ENCODE measurements at places on chromosomes 6 and 20. TPM values are rescaled to one million over a fixed set of nuclear protein-coding genes. Genes with fewer than 3 reads are reported as not detected.

DNA sequence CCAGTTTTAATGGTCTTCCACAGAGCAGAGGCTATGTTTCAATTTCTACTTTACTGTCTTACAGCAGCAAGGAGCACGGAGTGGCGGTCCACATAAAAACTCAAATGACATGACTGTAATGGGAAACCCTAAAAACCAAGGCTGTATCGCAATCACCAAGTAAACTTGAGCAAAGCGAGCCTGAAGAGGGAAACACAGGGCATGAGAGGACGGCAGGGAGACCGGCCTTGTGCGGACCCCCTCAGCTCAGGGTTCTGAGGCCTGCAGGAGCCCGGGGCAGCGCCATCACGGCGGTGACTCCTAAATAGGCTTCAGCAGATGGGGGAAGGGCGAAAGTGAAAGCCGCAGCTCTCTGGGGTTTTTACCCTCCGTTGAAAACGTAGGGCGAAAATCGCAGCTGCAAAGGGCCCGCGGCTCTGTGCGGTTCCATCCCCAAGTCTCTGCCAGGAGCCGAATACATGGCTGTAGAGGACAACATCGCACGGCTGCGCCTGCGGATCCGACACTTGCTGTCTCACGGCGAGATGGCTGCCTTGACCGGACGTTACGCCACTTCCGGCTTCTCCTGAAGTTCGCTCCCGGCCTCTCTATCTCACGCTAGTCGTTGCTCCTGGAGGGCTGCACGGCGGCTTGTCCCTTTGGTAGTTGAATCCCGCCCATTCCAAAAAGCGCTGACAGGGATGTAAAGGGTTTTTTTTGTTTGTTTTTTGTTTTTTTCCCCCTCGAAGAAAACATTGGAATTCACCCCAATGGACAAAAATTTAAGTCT is at the start of gene PSMB1:
Gene PSMB1, minus strand, starts transcription at position 543 of the 769 bp plus-strand sequence. Its CDS starts 65 bp downstream, at position 478.
- H3K27ac ChIP-seq, result peak within 1 kb of the TSS; percentile 94
- H3K27me3 ChIP-seq, result no peaks in the 10 kb centered on the region
- peaks cover 36% of the 10 kb centered on the region for H3K36me3 ChIP-seq
- H3K4me3 ChIP-seq, result peak within 1 kb of the TSS; percentile 98
- peaks cover 79% of the 10 kb centered on the region for H3K4me1 ChIP-seq

- DNase-seq, result no peak
- no peak overlapping the region for H3K27ac ChIP-seq
- peaks cover 8% of the 10 kb centered on the region for H3K36me3 ChIP-seq
- H3K4me1 ChIP-seq, result no peaks in the 10 kb centered on the region
Measured at GRCh38 chr6:147390909-147391536, 117.5 kb upstream of the SAMD5 start.

DNA sequence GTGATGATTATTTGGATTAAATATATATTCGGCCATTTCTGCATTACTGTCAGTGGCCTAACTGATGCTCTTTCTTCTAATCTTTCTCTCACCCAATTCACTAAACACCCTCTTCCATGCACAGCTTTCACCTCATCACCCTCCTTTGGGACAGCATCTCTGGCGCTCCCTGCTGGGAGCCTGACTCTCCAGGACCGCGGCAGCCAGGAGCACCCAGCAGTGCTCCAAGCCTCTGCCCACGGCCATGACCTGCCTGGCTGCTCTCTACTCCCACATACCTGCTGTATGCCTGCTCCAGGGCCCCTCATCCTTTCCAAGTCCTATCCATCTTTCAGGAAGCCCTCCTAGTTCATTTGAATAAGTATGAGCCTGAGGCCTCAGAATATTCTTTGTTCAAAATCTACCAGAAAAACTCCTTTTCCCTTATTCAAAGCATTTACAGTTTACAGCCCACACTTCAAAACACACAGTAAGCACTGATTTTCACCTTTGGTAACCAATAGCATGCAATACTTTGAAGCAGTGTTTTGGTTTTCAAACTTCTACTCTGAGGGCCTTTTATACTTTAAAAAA is 15.2 kb downstream of the CTCFL start:
- no peak for DNase-seq
- H3K4me1 ChIP-seq, result no peaks in the 10 kb centered on the region
- no peaks in the 10 kb centered on the region for H3K36me3 ChIP-seq

Gene SPATA25
- total RNA-seq, result 2.4 TPM

GRCh38 chr20:59903621-59904020 is 29.8 kb downstream of the SYCP2 start:
- no peaks in the 10 kb centered on the region for H3K27me3 ChIP-seq
- H3K4me1 ChIP-seq, result no peaks in the 10 kb centered on the region
- H3K36me3 ChIP-seq, result no peaks in the 10 kb centered on the region
- no peak overlapping the region for H3K4me3 ChIP-seq
- no peak overlapping the region for H3K27ac ChIP-seq

Gene ZNF133
- total RNA-seq, result 7.4 TPM

Gene LY6G5C
- 1.5 TPM for total RNA-seq

DNA sequence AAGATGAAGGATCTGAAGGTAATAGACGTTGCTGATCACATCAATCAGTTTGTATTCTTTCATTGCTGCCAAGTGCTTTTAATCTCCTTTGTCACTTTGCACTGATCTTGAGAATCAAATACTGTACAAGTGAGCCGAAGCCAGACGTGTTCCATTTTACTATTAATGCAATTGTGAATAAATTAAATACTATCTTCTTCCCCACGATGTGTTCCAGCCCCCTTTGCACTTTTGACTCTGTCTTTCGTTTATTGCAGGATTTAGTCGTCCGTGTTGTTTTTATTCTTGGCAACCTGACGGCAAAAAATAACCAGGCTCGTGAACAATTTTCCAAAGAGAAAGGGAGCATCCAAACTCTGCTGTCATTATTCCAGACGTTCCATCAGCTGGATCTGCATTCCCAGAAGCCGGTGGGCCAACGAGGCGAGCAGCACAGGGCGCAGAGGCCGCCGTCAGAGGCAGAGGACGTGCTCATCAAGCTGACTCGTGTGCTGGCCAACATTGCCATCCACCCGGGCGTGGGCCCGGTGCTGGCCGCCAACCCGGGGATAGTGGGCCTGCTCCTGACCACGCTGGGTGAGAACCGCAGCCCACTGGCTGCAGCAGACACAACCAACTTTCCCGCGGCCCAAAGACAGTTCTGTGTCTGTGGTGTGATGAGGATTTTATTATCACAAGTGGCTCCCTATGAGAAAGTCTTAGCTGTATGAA is 104.7 kb downstream of the ARMC2 start:
- H3K27me3 ChIP-seq, result no peaks in the 10 kb centered on the region
- no peak overlapping the region for H3K4me3 ChIP-seq
- no peaks in the 10 kb centered on the region for H3K36me3 ChIP-seq
- DNase-seq, result no peak

Gene LSM2
- 19.4 TPM for total RNA-seq

DNA sequence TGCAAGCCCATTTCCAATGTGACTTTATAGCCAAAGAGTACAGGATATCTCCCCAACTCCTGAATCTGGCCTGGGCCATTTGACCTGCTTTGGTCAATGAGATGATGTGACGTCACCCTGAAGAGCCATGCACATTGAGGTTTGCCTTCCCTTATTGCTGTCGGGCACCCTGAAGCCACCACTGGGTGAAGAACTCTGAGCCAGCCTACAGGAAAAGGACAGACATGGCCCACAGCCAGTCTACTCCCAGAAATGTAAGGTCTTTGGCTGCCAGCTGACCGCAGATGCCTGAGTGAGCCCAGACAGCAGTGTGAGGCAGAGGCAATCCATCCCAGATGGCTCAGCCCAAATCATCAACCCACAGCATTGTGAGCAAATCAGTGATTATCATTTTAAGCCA is 3.7 kb upstream of the SYNDIG1 start:
- H3K27me3 ChIP-seq, result peaks cover 37% of the 10 kb centered on the region
- no peak overlapping the region for H3K4me3 ChIP-seq
- DNase-seq, result peak; percentile 54

DNA sequence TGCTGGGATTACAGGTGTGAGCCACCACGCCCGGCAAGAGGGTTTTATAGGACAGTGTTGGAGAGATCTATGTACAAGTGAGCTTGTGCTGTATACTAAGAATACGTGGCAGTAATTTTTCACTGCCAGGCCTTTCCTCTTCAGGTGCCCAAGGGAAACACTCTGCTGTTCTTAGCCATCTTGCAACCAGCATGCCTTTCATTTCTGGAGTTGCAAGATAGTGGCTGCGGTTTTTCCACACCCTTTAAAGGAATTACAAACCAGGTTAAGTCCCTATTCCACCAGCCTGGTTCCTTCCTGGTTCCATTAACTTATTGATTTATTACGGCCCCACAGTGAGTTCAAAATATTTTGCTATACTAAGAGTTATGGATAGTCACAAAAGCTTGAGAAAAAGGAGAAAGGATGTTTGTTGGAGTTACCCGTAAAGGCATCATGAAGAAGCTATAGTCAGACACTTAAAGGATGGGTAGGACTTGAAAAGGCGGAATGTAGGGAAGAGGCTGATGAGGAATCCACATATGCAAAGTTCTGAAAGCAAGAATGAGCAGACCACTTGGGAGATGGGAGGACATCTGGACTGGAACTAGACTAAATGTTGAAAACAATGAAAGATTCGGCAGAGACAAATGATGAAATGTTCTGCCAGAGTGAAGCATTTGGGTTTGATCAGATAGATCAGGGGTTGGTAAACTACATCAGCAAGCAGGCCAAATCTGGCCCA is 61.4 kb upstream of the ASIP start:
- H3K4me1 ChIP-seq, result no peaks in the 10 kb centered on the region
- peaks cover 12% of the 10 kb centered on the region for H3K27me3 ChIP-seq
- DNase-seq, result no peak
- no peak overlapping the region for H3K27ac ChIP-seq
- no peaks in the 10 kb centered on the region for H3K36me3 ChIP-seq
- H3K4me3 ChIP-seq, result no peak overlapping the region

DNA sequence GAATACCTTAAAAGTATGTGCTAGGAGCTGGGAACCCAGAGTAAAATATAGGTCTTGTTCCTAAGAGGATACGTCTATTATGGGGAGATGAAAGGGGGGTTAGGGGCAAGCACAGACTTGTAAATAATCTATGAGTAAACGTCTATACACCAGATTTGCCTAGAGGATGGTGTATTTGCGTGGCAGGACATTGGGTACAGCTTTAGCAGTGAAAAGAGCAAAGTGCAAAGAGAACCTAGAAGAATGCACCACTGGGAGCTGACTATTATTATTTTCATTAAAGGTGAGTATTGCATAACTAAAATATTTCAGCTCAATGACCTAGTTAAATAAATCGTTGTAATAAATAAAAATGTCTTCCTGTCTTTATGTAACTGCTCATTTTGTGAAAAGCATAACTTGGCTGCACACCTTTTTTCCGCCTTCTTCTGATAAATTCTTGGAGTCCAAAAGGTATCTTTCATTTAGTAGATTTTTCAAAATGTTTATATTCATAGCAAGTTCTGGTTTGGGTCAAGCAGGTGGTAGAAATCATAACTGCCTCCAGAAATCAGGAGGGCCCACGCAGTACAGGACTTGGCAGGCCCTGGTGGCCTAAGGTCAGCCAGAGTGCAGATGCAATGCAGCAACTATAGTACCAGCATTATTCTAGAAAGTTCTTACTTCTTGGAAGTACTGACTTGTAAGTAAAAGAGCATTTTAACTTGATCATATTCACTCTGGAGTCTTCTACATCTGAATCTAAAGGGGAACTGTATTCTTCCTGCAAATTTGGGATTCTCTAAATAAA is 357.2 kb downstream of the PLCB1 start:
- no peaks in the 10 kb centered on the region for H3K27me3 ChIP-seq
- H3K4me3 ChIP-seq, result no peak overlapping the region
- DNase-seq, result peak; percentile 24
- peaks cover 14% of the 10 kb centered on the region for H3K4me1 ChIP-seq
- H3K36me3 ChIP-seq, result no peaks in the 10 kb centered on the region

DNA sequence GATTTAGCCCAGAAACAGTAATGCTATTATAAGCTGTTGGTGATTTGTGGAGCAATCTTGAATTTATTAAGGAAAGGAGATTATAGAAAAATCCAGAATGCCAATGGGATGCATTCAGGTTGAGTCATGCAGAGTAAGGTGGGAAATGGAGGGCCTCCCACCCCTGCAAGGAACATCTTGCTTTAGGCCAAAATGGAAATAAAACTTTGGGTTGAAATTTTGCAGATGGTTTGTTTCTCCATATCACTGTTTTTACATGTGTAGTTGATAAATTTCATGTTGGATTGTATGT is 152.4 kb downstream of the BCAS1 start:
- peak overlapping the region; percentile 87 for H3K27ac ChIP-seq
- H3K27me3 ChIP-seq, result no peaks in the 10 kb centered on the region
- no peak overlapping the region for H3K4me3 ChIP-seq
- no peaks in the 10 kb centered on the region for H3K36me3 ChIP-seq
- H3K4me1 ChIP-seq, result peaks cover 44% of the 10 kb centered on the region

Gene TMEM74B
- 4.2 TPM for total RNA-seq

Gene FAXC
- total RNA-seq, result 0.49 TPM

DNA sequence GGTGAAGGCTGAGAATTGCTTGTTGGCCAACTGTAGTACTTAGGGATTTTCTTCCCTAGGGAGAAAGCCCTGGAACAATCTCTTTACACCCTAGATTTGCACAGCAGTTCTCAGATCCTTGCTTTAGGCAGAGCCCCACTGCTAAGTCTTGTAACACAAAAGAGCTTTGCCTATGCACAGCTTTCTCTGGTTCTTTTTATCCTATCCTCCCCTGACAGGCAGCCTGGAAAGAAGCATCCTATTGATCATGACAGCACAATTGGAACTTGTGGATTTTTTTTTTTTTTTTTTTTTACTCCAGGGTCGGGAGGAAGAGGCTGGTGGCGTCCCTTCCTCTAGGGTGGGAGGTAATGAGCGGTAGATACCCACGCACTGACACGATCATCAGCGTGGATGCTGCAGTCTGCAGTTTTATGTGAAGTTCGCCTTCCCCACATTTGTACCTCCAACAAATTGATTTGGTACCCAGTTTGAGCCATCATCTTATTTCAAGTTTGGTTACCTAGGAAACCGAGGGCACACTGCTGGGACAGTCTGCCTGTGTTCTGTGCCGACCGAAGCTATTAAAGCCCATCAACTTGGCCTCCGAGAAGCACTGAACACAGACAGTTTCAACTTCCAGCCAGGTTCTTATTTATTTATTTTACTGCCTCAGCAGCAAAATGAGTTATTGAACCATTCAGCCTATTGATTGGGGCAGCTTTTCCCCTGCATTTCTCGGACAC is 110.1 kb downstream of the NRN1 start:
- peaks cover 6% of the 10 kb centered on the region for H3K4me1 ChIP-seq
- H3K27ac ChIP-seq, result no peak overlapping the region
- H3K36me3 ChIP-seq, result no peaks in the 10 kb centered on the region
- no peak for DNase-seq

DNA sequence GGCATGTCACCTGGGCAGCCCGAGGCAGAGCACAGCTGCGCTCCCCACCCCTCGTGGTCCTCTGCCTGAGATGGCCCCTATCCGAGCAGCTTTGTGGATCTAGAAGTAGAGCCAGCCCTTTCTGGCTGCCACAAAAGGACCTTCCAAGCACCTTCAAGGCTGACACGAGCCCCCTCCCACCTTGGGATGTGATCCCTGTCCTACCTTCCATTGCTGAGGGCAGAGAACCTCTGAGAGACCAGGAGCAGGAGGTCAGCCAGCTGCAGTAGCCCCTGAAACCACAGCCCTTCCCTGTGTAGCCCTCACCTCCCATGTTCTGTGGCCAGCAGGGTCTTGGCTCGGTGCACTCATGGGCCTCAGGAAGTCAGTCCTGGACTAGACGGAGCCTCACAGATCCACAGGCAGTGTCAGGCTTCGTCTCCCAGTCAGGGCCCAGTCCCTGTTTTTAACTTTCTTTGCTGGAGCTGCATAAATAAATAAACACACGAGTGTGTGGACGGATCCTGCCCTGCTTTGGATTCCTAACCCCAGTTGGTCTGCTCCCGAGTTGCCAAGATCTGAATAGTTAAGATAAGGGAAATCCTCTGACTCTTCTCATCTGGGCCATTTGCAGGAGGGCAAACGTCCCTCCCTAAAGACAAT is 507.7 kb downstream of the PREX1 start:
- no peak overlapping the region for H3K4me3 ChIP-seq
- no peak overlapping the region for H3K27ac ChIP-seq
- H3K36me3 ChIP-seq, result no peaks in the 10 kb centered on the region
- peaks cover 24% of the 10 kb centered on the region for H3K27me3 ChIP-seq

Data from left ventricle myocardium inferior (tissue), 1 donor.